ENCODE measurements at places on chromosomes 7 and 10. TPM values are rescaled to one million over a fixed set of nuclear protein-coding genes. Genes with fewer than 3 reads are reported as not detected.

DNA sequence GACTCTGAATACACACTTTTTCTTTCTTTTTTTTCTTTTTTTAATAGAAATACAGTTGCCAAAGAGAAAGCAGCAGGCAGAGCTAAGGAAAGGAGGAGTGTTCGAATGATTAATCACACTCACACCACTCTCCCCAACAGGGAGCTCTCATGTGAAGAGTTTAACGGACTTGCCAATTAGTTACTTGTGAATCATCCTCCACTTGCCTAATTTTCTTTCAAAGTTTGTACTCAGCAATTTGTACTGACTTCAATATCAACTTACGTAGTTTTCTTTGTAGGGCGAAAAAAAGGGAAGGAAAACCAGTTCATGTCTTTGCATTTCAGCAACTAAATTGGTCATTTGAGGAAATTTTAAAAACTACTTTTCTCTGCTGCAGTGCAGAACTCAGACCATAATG is 109.2 kb downstream of the PIP4K2A start:
- DNase-seq, result no peak

The UCN3 gene
- total RNA-seq, result not detected

DNA sequence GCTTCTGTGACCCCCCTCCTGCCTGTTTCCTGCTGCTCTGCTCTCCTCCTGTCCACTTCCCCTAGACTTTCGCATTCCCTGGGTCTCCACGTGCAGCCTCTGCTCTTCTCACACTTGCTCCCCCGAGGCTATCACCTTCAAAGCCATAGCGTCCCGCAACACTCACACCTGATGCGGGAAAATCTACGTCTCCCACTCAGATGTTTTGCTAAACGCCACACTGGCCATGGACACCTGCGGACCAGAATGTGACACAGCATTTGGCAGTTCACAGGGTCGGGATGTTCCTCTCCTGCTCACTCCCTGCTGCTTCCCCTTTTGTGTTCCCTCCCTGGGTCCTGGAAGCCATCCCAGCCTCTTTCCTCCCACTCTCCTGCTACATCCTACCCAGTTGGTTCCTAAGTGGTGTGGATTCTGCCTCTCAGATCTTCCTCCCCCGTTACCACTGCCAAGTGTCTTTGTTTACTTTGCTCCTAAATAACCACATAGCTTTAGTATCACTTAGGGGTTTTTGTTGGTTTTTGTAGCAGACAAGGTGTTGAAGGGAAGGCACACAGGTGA is 33.7 kb upstream of the RBM33 start:
- no peak for DNase-seq

The ITIH2 gene
- 0.16 TPM for total RNA-seq

GRCh38 chr7:94923412-94923811 is 16.0 kb downstream of the PPP1R9A start:
- no peak for DNase-seq

DNA sequence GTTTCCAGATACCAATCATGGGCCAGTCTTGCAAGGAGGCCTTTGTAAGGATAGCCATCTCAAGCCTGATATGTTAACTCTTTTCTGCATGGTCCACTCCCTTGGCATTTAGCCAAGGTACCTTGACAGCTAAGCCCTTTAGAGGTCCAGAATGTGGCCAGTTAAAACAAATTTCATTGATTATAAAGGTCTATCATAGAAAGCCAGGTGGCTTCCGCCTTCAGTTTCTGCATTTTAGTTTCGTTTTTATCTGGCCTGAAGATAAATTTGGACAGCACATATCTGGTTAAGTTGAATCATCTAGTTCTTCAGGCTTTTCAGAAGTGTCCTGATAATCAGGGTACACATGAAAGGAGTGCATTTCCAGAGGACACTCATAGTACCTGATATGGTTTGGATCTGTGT is 30.7 kb downstream of the ANKIB1 start:
- no peak for DNase-seq

The FRMD4A gene
- 32.9 TPM for total RNA-seq

The WIPF3 gene
- 0.95 TPM for total RNA-seq

- no peak for DNase-seq
Measured at GRCh38 chr10:4867520-4868356, 41.7 kb downstream of the AKR1E2 start.

- no peak for DNase-seq
Measured at GRCh38 chr7:69182596-69183467, 415.4 kb upstream of the AUTS2 start.

DNA sequence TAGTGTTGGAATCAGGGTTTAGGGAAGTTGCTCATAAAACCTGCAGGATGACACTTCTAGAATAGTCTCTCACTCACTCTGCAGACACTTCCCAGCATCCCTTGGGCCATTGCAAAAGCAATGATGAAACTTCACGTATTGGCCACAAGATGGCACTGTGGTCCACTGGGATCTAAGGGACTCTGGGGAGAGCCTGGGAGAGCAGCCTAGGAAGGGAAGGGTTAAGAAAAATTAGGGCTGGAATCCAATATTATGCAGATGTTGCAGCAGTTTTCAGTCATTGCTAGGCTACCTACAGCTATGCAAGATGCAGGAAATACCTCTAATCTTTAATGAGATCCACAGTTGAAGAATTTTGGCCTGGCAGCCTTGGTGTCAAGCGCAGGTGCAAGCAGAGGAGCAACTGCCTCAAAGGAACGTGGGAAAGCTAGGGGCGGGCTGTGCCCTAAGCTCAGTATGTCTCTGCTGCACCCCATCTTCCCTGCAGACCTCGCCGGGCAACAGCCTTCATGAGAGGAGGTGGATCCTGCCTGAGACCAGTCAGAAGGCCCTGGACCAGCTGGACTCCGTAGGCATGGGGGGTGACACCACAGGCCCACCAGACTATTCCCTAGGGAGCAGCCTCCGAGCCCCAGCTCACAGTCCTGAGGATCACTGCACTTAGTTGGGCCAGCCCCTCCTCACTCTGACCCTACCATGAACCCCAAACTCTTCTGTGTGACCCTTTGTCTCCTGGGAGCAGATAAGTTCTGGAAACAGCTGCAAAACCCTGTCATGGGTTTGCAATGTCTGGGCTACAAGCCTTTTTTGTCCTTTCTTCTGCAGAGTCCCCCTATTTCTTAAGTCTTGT is 127.9 kb upstream of the PRSS58 start:
- DNase-seq, result no peak

DNA sequence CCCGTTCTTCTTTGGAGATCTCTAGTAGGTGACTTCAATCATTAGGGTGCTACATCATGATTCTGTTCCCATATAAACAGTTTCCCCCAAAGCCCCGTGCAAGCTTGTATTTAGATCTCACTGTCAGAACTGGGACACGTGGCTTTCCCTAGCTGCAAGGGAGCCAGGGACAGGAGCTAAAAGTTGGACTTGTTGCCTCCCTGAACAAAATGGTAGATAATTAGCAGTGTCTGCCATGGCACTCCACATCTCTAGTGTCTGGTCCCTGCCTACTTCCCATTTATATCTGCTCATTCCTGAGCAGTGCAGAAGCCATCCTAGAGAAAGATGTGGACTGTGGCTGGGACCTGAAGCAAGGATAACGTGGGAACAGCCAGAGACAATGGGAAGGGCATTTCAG is 76.6 kb upstream of the FGFR2 start:
- no peak for DNase-seq

GRCh38 chr7:120996988-120997345 is 8.5 kb downstream of the CPED1 start:
- DNase-seq, result no peak

DNA sequence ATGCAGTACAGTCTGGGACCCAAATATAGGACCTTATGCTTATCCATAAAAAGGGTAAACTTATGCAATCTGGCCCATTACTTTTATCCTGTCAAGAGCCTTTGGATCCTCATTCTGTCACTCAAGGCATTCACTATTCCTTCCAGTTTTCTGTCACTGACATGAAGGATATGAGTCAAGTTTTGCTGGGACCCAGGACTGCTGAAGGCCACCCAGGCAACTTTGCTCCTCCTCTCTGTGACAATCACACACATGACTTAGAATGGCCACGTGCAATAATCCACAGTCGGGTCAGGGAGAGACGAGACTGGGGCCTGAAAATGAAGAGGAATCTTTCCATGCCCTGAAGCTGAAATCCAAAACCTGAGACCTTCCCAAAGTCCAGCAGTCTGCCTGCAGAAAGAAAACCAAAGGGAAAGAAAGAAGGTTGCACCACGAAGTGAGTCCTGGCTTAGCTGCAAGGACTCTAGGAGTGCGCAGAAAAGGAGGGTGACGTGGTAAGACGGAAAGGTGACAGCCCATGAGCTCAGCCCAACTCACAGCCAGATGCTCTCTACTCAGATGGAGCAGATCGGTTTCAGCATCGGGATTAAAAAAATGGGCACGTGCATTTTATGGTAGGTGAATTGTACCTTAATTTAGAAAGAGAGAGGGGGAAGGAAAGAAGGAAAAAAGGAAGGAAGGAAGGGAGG is 67.2 kb downstream of the VOPP1 start:
- DNase-seq, result no peak
